ENCODE measurements at places on chromosomes 3 and 15.

- no peak for DNase-seq
Observed at GRCh38 chr3:58607816-58608215, 30.6 kb upstream of the FAM107A start.

GRCh38 chr3:11618904-11619303 is 24.8 kb downstream of the VGLL4 start:
- no peak for DNase-seq

- DNase-seq: peak; percentile 68
Observed at GRCh38 chr15:74821091-74821789, 5.2 kb upstream of the CPLX3 start.

DNA sequence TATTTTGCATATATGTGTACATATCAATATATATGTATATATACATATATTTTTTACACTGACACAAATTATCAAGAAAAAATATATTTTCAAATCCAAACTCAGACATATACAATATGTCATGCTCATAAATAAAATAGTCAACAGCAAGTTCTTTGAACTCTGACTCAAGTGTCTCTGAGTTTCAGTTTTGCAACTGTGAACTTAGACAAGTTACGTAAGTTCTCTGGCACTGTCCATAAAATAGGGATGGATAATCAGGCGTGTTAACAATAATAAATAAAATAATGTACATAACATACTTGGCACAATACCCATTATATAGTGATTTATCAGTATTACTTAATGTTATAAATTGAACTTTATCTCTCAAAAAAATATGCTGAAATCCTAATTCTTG is 12.1 kb upstream of the XRN1 start:
- no peak for DNase-seq

GRCh38 chr3:10977892-10978510 is 14.5 kb upstream of the SLC6A1 start:
- DNase-seq: no peak

GRCh38 chr3:5442106-5442785 is 254.7 kb downstream of the EDEM1 start:
- DNase-seq: no peak

GRCh38 chr3:56190771-56191305 is 277.4 kb downstream of the ERC2 start:
- DNase-seq: no peak

DNA sequence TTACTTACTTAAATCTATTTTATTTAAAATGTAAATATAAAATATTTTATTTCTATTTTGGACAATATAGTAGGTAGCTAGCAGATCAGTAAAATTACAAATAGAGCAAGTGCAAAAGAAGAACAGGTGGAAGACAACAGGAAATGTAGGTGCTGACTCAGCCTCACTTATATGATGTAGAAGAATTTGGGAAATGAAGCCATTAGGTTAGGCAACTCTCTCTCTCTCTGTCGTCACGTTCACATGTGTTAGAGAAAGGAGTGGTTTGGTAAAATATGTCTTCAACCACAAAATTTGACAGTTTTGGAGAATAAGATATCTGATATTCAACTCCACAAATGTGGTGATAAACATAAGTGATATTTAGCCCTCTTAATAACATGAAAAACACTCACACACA is 532.5 kb upstream of the KCNMB2 start:
- no peak for DNase-seq

- DNase-seq: peak; percentile 93
Observed at GRCh38 chr15:70526221-70526973, 237.0 kb downstream of the UACA start.

- no peak for DNase-seq
Observed at GRCh38 chr3:150216041-150216811, 191.9 kb upstream of the TSC22D2 start.

DNA sequence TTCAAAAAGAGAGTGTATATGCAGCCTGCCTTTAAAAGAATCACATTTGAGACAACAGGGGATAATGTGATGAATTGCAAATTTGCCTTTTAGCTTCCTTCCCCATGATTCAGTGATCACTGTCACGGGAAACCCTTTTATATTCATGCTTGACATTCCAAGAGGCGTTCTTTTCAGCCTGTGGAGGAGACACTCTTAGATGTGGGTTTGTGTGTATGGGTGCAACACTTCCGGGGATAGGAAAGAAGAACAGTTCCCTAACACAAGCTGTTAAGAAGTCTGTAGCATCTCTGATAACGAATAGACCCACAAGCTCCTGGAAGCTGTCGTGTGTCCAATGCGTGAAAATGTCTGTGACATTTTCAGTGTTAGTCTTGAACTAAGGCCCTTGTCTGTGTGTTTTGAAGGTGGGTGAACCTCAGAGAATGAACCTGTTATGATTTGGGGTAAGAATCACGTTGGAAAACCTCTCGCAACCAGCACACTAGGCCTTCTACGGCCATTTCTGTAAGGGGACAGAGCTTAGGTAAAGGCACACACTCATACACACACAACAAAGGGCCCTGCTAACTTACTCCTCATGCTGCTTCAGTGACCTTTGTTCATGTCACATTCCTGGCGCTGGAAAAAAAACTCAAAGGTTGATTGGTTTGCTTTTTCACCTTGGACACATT is 229.2 kb upstream of the ST8SIA2 start:
- no peak for DNase-seq
